Cerebellum (tissue), 4 donors: ENCODE measurements at places on chromosomes 4 and X. TPM values are rescaled to one million over a fixed set of nuclear protein-coding genes. Genes with fewer than 3 reads are reported as not detected.
A peak's percentile ranks its signal among the peaks of the same experiment; 100 is the strongest.

C4orf54 gene
- not detected for total RNA-seq

- DNase-seq: no peak
These were observed 9.7 kb upstream of the SEC24D start for GRCh38 chr4:118845552-118846050.

- no peak for DNase-seq
These were observed 297.7 kb upstream of the DIAPH2 start for GRCh38 chrX:96386981-96387380.

GRCh38 chr4:40550948-40551462 is 78.7 kb downstream of the RBM47 start:
- DNase-seq: no peak

RBMXL3 gene
- total RNA-seq: not detected

DNA sequence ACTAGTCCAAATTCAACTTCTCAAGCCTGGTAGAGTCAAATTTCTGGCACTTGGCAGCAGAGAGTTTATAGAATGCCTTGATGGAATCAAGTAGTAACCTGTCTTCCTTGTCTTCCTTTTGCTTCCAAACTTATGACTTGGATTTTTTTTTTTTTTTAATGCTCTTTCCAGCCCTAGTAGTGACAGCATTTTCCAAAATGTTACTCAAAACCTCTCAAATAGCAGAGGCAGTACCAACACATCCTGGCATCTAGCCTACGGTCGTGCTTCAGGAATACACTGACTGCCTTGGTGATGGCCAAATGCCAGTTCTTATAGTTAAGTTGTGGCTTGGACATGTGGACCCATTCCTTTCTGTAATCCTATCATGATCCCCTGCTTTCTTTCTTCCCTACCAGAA is 46.0 kb downstream of the GALNT7 start:
- DNase-seq: peak; percentile 32

DNA sequence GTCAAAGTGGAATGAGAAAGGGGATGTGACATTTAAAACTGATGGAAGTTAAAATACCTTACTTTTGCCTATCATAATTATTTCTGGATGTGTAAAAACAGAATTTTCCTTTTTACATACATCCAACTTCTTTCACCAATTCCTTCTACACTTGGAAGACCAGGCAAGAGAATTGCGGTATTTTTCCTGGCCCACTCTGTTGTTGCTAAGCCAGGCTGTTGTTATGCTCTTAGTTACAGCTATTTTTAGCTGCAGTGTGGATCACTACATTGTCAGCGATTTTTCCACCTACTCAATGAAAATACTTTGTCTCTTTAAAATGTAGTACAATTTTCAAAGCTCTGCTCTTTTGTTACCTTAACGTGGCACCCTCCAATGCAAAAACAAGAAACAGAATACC is 43.4 kb downstream of the NKX6-1 start:
- DNase-seq: no peak

GRCh38 chr4:647481-647880 is 22.1 kb downstream of the PDE6B start:
- DNase-seq: no peak

GRCh38 chr4:153403726-153404125 is 59.2 kb downstream of the MND1 start:
- no peak for DNase-seq

NOX1 gene
- total RNA-seq: not detected

DNA sequence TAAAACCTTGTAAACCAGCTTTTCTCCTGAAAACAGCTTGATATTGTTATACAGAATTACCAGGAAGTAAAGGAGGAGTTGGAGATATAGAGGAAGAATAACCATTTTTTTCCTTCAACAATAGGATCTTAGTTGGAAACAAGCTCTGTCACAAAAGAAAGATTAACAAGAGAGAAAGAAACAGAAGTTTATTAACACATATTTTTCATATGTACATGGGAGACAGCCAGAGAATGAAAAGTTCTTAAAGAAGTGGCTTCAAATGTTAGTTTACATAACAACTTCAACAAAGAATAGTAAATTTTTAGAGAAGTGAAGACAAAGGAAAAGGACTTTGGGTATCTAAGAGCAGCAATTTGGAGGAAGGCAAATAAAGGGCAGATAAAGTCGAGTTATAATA is 94.9 kb upstream of the ANKRD50 start:
- no peak for DNase-seq

GRCh38 chrX:24242649-24243175 is 71.2 kb downstream of the SUPT20HL2 start:
- peak; percentile 7 for DNase-seq

GRCh38 chr4:101217353-101218031 is 129.8 kb downstream of the PPP3CA start:
- no peak for DNase-seq

GRCh38 chrX:154378059-154378798 is 866 bp upstream of the EMD start:
- peak; percentile 89 for DNase-seq

- DNase-seq: no peak
These were observed 396.8 kb upstream of the GRIA3 start for GRCh38 chrX:122787231-122787630.

DNA sequence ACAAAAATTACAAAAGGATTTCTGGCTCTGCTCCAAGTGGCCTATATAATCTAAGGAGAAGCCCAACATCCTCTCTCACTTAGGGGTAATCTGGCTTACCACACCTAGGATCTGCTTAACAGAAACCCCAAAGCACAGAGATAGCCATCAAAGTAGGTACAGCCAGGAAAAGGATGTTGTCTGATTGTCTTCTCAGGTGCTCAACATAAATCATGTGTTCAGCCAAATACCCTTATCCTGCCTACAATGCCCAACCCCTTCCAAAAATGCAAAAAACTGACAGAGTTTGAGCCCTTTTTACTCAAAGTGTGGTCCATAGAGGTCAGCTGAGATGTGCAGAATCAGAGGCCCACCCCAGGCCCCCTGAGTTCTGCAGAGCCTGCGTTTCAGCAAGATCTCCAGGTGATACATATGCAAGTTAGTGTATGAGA is 53.9 kb downstream of the PPM1K start:
- DNase-seq: no peak

DNA sequence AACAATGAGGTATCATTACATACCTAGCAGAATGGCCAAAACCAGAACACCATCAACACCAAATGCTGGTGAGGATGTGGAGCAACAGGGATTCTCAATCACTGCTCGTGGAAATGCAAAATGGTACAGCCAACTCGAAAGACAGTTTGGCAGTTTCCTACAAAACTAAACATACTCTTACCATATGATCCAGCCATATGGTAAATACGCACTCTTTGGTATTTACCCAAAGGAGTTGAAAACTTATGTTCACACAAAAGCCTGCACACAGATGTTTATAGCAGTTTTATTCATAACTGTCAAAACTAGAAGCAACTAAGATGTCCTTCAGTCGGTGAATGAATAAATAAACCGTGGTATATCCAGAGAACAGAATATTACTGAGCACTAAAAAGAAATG is 7.8 kb downstream of the CASP3 start:
- no peak for DNase-seq

FRMPD4 gene
- total RNA-seq: 7.2 TPM

CLCN4 gene
- 44.0 TPM for total RNA-seq

DNA sequence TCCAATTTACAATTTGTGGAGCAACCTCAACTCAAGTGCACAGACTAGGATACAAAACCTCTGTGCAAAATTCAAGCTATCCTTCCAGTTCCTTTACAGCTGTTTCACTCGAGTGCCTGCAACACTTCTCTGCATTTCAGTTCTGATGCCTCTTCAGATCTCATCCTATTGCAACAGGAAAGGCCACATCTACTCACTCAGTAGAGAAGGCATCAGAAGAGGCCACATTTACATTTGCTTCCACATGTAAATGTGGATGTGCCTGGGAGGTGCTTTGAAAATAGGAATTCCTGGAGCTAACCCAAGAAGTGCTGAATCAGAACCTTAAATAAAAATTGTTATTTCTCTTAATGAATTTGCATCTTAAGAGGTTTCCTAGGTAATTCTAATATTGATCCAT is 45.8 kb upstream of the SERTM2 start:
- no peak for DNase-seq

DNA sequence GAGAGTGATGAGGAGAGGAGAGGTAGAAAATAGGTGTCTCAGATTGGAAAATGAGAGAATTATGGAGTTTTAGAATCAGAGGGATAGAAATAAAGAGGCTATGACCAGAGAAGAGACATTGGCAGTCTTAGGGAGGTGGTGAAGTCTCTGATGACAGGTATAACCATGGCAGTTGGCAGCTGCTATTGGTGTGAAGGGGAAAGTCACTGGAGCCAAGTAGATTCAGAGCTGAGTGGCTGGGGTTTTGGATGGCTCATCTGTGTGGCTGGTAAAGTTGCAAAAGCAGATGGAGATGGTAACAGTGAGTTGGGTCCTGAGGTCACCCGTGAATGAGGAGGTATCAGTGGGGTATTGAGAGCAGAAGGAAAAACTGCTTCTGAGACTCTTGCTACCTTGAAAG is 46.5 kb downstream of the ANAPC4 start:
- DNase-seq: no peak

- DNase-seq: no peak
These were observed 26.1 kb downstream of the VCX2 start for GRCh38 chrX:8144925-8145324.

DNA sequence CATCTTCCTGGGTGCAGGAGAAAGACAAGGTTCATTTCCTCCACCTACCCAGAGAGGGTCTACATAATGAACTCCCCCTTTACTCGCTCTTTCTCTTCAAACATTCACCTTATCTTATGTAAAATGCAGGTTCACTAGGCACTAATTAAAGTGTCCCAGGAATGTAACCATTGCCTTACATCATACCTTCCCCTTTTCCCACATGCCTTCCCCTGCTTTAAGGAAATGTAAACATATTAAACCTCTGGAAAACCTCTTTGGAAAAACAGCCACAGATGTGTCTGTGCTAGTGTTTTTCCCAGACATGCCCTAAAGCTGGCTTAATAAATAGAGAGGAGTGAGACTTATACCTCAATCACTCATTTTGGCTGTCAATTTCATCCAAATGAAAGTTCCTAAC is 15.8 kb downstream of the TBC1D9 start:
- no peak for DNase-seq

GRCh38 chr4:87092389-87093141 is 127.9 kb downstream of the KLHL8 start:
- peak; percentile 28 for DNase-seq

SMPX gene
- 0.54 TPM for total RNA-seq

DNA sequence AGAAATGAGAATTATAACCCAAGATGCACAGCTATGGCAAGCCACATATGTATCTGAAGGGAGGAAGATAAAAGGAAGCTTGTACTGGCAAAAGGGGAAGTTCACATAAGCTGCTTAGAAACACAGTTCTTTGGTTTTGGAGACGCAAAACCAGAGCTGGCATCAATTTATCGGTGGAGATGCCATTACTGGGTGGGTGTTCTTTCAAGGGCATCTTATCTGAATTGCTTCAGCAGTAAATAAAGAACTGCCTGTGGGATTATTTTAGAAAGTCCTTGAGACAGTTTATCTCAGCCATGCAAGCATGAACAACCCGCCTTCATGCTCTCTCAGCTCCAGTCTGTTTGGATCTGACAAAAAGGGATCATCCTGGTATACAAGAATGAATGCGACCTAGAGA is 60.8 kb downstream of the DDX60 start:
- DNase-seq: no peak

DNA sequence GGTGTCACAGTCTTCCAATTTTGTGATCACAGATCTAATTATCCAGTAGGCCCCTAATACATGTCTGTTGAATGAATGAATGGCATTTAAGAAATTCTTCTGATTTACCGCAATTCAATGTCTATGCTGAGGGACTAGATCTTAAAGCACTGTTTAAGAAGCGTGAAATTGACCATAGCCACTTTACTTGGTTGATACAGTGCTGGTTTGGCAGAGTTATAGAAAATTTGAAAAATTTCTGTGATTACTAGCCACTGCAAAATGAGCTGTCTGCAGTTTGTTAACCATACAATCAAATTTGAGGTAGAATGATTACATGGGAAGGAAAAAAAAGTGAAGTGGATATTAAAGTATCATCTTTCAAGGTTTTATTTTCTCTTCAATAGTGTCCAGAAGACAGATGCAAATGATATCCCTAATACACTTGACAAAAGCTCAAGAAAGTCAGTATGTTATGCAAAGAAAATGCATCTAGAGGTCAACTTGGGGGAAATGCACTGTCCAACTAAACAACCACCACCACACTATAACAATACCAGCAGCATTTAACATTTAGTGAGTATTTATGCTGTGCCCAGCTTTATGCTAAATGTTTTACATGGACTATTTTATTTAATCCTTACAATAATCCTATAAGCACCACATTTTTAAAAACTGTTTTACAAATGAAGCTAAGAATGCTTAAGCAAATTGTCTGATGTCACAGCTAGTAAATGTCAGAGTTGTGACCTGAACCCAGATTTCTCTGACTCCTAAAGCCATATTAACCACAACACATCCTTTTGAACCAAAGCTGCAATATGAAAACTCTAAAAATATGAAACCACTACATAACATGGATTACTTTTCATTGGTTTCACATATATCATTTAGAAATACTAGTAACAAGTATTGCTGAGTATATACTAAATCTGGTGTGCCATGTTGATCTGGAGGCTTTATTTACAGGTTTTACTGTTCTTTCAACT is 217.9 kb upstream of the MAB21L2 start:
- no peak for DNase-seq

DNA sequence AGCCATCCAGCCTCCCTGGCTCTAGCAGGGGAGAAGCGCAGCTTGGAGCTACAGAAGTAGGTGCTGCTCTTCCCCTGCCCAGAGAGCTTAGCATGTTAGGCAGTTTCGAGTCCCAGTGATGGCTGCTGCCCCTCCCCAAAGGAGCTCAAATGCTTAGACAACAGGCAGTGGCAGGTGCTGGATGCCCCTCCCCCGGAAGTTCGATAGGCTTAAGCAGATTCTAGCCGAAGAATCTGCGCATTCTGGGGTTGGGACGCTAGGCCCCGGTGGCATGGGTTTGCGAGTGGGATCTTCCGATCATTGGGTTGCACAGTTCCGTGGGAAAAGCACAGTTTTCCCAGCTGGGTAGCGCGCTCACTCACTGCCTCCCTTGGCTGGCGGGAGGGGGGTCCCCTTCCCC is 117.2 kb downstream of the MAPK10 start:
- no peak for DNase-seq

GRCh38 chrX:41889317-41890025 is 33.9 kb downstream of the CASK start:
- no peak for DNase-seq

SPANXA2 gene
- total RNA-seq: not detected

GRCh38 chr4:186029571-186030398 is 39.2 kb upstream of the TLR3 start:
- DNase-seq: no peak

GRCh38 chr4:110501826-110502225 is 25.9 kb downstream of the ENPEP start:
- DNase-seq: no peak

GRCh38 chr4:73593631-73594241 is 26.5 kb downstream of the RASSF6 start:
- no peak for DNase-seq
